ENCODE measurements at places on chromosomes 6 and 20.
A peak's percentile ranks its signal among the peaks of the same experiment; 100 is the strongest.

GRCh38 chr20:38790200-38791053 lies 15.1 kb upstream of the PPP1R16B start:
- peak; percentile 48 for DNase-seq

DNA sequence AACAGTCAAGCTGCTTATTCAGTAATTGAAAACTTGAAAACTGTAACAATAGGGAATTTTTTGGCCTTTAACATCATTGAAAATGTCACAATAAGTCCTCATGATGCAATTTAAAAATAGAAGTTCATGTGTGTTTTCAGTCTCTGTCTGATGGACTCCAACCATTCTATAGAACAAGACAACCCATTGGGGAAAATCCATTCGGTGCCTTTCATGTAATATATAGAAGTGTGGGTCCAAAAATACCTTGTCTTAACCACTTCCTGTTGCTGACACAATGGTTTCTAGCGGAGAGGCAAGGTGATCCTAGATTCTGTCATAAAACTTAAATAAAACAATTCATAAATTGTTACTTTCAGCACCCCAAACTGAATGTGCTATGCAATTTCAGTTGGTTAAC lies 1131.3 kb upstream of the MAP3K7 start:
- DNase-seq, result no peak

- no peak for DNase-seq
These were observed 35.1 kb upstream of the IRAK1BP1 start for GRCh38 chr6:78832091-78832808.

DNA sequence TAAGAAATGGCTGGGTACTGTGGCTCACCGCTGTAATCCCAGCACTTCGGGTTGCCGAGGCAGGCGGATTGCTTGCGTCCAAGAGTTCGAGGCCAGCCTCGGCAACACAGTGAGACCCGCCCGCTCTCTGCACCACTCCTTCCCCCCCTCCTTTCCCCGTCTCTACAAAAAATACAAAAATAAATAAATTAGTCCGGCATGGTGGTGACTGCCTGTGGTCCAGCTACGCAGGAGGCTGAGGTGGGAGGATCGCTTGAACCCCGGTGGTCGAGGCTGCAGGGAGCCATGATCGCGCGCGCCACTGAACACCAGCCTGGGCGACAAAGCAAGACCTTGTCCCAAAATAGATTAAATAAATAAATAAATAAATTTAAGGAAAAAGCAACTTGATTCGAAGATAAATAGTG lies 448 bp upstream of the RNF114 start:
- DNase-seq, result no peak

- DNase-seq, result no peak
These were observed 438.1 kb downstream of the GJA1 start for GRCh38 chr6:121873595-121873994.

GRCh38 chr6:2173203-2173961 lies 72.0 kb downstream of the GMDS start:
- DNase-seq, result no peak

DNA sequence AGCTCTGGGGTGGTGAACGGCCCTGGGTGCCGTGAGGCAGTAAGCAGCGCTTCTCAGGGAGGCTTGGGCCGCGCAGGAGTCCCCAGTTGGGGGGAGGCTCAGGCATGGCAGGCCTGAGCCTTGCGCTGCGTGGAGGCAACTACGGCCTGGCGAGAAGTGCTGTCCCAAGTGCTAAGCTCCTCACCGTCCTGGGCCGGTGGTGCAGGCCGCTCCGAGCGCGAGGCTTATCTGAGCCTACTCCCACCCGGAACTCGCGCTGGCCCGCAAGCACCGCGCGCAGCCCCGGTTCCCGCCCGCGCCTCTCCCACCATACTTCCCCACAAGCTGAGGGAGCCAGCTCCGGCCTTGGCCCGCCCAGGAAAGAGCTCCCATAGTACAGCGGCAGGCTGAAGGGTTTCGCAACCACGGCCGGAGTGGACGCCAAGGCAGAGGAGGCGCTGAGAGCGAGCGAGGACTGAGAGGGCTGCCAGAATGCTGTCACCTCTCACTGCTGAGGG lies 1.8 kb upstream of the WRNIP1 start:
- DNase-seq, result no peak

GRCh38 chr6:25927178-25927577 lies 3.3 kb downstream of the SLC17A2 start:
- DNase-seq, result no peak

- no peak for DNase-seq
These were observed 78.7 kb upstream of the MYL9 start for GRCh38 chr20:36462440-36463211.

GRCh38 chr6:93779086-93779841 lies 359.9 kb upstream of the EPHA7 start:
- DNase-seq, result no peak

DNA sequence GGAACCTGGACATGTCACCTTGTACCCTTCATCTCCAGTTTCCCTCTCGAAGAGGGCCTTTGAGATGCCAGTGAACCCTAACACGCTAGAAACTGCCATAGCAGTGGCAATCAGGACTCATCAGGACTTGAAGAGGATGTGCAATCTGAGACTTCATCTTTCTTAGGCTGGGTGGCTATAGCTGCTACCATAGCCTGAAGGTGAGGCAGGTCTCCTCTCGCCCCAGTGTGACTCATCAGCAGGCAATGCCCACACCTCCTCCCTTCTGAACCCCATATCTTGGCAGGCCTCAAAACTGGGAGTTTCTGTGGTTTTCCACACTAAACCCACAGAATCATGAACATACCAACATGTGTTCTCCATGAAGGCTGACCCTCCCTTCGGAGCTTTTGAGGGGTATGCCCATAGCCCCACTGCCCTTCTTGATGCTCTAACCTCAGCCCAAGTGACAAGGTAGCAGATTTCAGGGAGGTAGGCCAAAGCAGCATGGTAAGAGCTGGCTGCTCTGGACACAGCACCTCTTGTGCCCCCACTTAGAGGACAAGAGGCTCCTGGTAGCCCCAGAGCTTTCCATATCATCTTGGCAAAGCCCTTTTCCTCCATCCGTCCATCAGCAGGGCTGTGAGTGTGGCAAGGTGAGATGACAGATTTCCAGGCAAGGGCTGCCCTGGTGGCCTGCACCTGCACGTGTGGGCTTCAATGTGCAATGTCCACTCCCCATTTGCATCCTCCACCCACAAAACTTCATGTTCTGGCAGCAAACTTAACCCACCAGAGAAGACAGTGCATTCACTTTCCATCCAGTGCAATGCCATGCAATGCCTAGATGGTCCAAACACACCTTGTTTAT lies 2.6 kb downstream of the BLCAP start:
- peak; percentile 25 for DNase-seq

DNA sequence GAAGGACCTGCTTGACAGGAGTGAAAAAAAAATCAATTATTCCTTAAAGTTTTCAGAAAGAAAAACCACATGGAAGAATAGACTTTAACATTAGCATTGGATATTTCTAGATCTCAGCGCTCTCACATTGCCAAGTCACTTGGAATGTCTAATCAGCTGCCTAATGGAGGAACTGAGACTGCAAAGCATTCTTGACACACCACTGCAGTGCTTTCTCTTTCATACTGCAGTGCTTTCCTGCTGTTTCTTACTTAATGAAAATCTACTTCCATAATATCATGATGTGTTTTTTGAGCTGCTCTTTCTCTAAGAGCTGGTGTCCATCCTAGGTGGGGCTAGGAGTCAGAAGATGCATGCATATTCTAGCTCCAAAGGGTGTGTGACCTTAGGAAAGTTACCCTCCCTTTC lies 20.4 kb upstream of the MCM3 start:
- no peak for DNase-seq

GRCh38 chr6:31042806-31043205 lies 32.5 kb downstream of the MUC22 start:
- peak; percentile 24 for DNase-seq

DNA sequence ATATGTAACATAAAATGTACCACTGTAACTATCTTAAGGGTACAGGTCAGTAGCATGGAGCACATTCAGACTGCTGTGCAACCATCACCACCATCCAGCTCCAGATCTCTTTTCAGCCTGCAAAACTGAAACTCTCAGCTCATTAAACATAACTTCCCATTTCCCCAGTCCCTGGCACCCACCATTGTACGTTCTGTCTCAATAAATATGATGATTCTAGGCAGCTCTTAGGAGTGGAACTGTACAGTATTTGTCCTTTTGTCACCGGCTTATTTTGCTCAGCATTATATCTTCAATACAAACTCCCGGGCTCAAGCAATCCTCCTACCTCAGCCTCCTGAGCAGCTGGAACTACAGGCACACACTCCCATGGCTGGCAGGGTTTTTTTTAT lies 1.5 kb downstream of the ZC3H12D start:
- no peak for DNase-seq

- DNase-seq, result no peak
These were observed 15.0 kb upstream of the JARID2 start for GRCh38 chr6:15230827-15231226.

GRCh38 chr6:7661364-7661763 lies 64.5 kb upstream of the BMP6 start:
- no peak for DNase-seq
